ENCODE measurements at places on chromosomes 4 and X.

DNA sequence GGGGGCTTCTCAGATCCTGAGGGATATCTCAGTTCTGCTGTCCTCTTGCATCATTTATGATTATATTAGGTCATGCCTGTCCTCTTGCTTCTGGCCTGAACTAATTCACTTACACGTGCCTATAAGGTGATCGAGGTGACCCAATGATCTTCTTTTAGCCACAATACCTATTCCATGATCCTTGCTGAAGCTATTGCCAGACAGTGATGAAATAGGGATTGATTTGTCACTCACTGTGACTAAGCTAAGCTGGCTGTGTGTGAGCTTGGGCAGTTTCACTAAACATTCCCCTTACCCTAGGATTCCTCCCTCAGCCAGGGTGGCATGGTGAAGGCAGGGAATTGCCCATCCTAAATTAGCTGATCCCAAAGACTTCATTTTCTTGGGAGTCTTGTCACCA is 19.0 kb downstream of the HADH start:
- no peak for DNase-seq

GRCh38 chrX:123455693-123456092 is 271.6 kb downstream of the GRIA3 start:
- DNase-seq = no peak

DNA sequence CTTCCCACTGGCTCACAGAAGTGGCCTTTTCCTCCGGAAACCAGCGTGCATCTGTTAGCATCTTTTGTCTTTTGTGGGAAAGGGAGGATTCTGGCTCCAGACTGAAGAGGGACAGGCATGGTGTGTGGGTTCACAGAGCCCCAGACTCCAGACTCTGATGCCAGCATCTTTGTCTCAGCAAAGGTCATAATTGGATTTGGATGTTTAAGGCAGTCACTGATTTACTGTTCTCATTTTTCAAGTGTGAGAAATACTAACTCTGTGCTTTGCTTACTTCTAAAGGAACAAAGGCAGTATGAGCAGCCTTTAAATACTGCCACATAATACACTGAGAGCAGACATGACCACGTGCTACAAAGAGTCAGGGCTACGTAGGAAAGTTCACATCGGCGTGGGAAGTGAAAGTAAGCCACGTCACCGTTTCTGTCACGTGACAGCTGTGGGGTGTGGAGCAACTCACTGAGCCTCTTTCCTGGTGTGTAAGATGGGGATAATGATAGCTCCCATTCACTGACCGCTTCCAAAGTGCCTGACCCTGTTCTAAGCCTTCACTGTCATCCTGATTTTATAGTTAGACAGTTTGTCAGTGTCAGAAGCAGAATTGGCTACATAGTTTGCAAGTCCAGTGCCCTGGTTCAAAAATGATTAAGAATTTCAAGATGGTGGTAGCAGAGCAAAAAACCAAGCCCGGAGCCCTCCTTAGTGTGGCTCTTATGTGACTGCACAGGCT is 24.8 kb upstream of the TMSB4X start:
- DNase-seq = peak; percentile 76

DNA sequence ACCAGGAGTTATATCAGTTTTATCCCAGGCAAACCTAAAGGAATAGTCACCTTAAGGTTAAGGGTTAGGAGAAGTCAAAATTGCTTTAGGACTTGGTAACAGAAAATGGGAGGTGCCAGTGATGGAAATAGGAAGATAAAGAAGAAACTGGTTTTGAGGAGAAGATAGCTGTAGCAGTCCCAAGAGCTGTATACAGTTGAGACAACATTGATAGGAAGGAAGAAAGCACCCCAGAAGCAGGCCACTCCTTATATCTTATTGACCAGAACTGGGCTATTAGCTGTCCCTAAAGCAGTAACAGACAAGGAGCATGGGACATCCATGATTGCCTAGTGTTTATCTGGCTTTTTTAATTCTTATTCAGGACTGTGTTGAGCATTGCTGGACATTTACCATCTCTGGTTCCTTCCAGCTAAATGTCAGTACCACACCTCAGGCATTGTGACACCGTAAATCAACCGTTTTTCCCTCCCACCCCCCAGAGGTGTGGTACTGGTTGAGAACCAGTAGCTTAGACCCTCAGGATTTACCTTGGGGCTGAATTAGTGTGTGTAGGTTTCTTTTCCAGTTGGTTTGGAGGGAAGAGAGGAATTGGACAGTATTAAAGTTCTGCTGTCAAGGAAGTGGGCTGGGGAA is 2.0 kb upstream of the PGRMC2 start:
- no peak for DNase-seq

GRCh38 chr4:107094976-107095375 is 58.9 kb upstream of the DKK2 start:
- DNase-seq = no peak

DNA sequence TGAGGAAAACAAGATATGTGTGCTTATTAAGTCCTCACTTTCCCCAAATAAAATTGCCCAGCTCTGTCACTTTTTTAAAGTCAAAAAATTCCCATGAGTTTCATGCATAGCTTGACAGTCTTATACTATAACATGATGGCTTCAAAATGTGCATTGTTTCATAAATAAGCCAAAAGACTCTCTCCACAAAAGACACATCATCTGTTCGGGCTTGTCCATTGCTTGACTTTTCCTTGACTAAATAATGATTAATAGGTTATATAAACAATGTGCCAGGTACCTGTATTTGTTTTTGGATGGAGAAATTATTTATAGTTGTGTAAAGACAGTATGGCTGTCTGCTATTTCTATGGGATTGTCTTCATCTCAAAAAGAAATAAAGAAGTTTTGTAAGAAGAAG is 329.2 kb upstream of the KLF3 start:
- no peak for DNase-seq

Measured in stimulated activated CD8-positive, alpha-beta memory T cell treated with anti-CD3 and anti-CD28 coated beads, Interleukin-7, amount 100 ng/mL, for 1 hour (primary cell).